Fibroblast of villous mesenchyme (primary cell): ENCODE measurements at places on chromosomes 5 and 9. TPM values are rescaled to one million over a fixed set of nuclear protein-coding genes. Genes with fewer than 3 reads are reported as not detected.

ENTREP1 gene
- total RNA-seq: under 0.01 TPM in 1 of 2 replicates, not detected in the other

OBP2B gene
- total RNA-seq: not detected in 2 replicates

RMRP gene
- 103,191 and 163,599 TPM in 2 replicates for total RNA-seq

TAF11L14 gene
- not detected in 2 replicates for total RNA-seq

CARTPT gene
- not detected in 2 replicates for total RNA-seq

NR5A1 gene
- total RNA-seq: not detected in 2 replicates
